Activated CD4-positive, alpha-beta memory T cell treated with anti-CD3 and anti-CD28 coated beads for 36 hours (primary cell): ENCODE measurements at places on chromosomes 11 and 22. TPM values are rescaled to one million over a fixed set of nuclear protein-coding genes. Genes with fewer than 3 reads are reported as not detected.

The NPAS4 gene
- total RNA-seq: not detected

The HBG1 gene
- total RNA-seq: not detected

The DNAJC4 gene
- 26.2 TPM for total RNA-seq

The MRGPRG gene
- not detected for total RNA-seq

The CABP4 gene
- total RNA-seq: 1.2 TPM

The FHIP1B gene
- total RNA-seq: 15.8 TPM

The FAM181B gene
- 0.05 TPM for total RNA-seq

The PRPF19 gene
- 127 TPM for total RNA-seq

The BATF2 gene
- not detected for total RNA-seq

The POU2AF1 gene
- total RNA-seq: 28.3 TPM

The KCNA4 gene
- total RNA-seq: not detected

The FAM111B gene
- total RNA-seq: 31.0 TPM

The CTSF gene
- 1.4 TPM for total RNA-seq

The CALCB gene
- total RNA-seq: 2.9 TPM

The ARHGAP20 gene
- not detected for total RNA-seq

The FAM180B gene
- not detected for total RNA-seq

The NNMT gene
- not detected for total RNA-seq

The GLB1L2 gene
- total RNA-seq: 4.1 TPM

The HIC2 gene
- 3.7 TPM for total RNA-seq

The SF3B2 gene
- total RNA-seq: 274 TPM

The PIK3IP1 gene
- total RNA-seq: 18.8 TPM

The ISX gene
- total RNA-seq: not detected

The EXPH5 gene
- total RNA-seq: 1.4 TPM

The MYEOV gene
- total RNA-seq: 0.14 TPM

The NAALAD2 gene
- total RNA-seq: not detected

The ART5 gene
- total RNA-seq: not detected

The APOA4 gene
- not detected for total RNA-seq

The YPEL4 gene
- 0.73 TPM for total RNA-seq
